ENCODE measurements at places on chromosomes 13 and 19. TPM values are rescaled to one million over a fixed set of nuclear protein-coding genes. Genes with fewer than 3 reads are reported as not detected.

DNA sequence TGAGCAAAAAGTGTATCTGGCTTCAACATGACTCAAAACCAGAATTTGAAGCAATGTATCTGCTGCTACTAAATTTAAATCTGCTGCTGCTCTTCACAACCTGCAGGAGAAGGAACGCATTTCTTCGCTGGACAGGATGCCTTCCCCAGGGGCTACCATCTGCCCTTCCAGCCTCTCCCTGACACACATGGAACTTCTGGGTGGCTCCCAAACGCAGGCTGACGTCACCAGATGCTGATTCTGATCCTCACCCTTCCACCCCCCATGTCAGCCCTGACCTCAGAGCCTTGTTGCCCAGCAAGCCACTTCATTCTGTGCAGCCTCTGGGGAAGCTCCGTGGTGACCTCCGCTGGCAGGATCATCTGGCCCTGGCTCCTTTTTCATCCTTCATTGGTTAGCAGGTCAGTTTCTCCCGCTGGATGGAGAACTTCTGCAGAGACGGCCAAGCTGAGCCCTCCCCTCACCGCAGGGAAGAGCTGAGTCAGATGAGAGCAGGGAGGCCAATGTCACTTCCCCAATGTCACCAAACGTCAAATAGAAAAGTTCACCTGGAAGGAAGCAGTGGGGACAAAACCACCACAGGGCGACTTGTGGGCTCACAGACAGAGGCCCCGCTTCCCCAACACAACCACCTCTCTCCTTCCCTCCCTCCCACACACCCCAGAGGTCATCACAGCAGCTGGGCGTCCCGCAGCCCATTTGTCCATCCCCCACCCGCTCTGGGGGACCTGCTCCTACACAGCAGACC is 14.0 kb upstream of the RAB20 start:
- no peak for DNase-seq

Gene FPR1
- 39.3 TPM for total RNA-seq

Gene ZNF611
- total RNA-seq, result 30.0 TPM

Gene GIPR
- not detected for total RNA-seq

GRCh38 chr13:101846701-101847100 is 394.2 kb downstream of the ITGBL1 start:
- DNase-seq, result no peak

DNA sequence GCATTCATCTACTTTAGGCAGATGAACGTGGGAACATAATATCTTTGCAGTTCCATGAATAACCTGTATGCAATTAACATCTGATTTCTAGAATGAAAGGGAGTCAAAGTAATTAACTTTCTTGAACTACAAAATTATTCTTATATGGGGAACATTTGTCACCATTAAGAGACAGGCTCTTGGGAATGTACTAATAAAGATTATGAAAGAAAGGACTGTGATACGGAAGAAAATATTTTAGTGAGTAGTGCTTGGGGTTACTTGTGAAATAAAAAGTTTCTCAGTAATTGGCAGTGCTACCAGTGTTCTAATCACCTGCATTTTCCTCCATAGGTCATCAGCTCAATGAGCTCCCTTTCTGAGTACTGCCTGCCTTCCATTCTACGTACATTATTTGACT is 85.4 kb downstream of the FRY start:
- DNase-seq, result no peak

Measured in thoracic aorta (tissue), 2 donors.